SK-N-SH (cell line): ENCODE measurements at places on chromosomes 12 and 14.

- DNase-seq, result no peak
Measured at GRCh38 chr12:95742586-95742985, 48.0 kb downstream of the NTN4 start.

DNA sequence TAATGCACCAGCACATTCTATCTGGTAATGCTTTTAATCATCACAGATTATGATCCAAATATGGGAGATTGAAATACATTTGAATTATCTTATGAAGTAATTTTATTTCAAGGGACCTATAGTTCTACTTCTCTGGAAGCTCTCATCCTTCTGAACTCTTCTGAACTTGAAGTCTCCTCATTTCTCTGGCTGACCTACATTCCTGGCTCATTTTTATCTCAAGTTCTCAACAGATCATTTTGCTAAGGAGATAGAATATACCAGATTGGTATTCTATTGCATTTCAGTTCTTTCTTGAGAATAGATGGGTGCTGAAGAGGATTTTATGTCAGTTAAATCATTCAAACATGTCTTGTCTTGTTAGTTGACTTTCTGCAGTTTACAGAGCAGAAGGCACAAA, 7.9 kb downstream of the HMGA2 start:
- no peak for DNase-seq

- peak; percentile 35 for DNase-seq
Measured at GRCh38 chr12:41189395-41190251, 1.5 kb downstream of the PDZRN4 start.

DNA sequence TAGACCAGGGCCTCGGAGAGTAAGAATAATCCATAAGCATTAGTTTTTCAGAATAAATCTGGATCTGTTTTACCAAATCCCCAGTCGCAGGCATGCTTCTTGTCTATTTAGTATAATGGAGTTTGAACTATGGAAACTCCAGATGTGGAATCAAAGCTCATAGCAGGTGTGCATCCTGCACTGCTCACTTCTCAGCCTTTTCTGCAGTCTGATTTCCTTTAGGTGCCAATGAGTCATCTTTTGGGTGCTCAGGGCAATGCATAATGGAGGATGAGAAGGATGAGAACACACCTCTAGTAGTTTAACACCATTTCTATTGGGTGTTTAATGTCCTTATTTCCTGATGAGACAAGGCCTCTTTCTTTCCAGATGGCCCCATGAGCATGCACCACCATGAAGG, 961.2 kb downstream of the TMEM121 start:
- no peak for DNase-seq

DNA sequence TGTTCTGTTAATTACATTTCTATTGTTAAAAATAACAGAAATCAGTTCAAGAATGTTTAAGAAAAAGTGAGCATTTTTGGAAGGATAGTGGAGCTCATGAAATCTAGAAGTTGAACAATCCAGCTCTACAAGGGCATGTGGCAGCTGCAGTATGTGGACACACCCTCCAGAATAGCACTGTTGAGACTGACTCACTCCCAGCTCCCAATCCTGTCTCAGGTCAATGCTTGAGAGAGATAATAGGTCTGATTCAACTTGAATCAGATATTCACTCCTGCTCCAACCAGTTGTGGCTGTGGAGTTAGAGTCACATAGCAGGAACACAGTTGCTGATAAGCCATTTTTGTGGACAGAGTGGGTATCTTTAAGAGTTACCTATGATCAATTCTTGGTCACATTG, 113.0 kb upstream of the NTF3 start:
- no peak for DNase-seq

- DNase-seq, result no peak
Measured at GRCh38 chr12:68452078-68452715, 120.0 kb upstream of the MDM1 start.

DNA sequence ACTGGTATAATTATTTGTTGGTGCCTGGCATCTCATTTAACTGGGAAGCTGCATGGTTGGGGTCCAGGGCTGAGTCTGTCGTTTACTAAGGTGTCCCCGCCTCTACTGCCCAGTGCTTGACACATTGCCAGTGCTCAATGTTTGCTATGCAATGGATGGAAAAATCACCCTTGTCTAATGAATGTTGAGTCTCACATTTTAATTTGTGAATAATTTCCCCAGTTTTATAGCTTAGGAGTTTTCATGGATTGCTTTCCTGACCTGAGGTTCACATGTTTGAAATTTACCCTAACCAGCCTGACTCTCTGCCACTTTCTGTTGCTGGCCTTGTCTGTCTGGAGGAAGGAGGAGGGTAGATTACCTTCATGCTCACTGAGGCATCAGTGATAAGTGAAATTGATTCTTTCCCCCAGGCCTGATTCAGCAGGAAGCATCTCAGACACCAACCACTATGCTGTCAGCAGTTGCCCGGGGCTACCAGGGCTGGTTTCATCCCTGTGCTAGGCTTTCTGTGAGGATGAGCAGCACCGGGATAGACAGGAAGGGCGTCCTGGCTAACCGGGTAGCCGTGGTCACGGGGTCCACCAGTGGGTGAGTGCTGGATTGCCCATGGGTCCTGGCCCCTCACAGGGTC, 2.4 kb downstream of the DHRS2 start:
- DNase-seq, result peak; percentile 36

DNA sequence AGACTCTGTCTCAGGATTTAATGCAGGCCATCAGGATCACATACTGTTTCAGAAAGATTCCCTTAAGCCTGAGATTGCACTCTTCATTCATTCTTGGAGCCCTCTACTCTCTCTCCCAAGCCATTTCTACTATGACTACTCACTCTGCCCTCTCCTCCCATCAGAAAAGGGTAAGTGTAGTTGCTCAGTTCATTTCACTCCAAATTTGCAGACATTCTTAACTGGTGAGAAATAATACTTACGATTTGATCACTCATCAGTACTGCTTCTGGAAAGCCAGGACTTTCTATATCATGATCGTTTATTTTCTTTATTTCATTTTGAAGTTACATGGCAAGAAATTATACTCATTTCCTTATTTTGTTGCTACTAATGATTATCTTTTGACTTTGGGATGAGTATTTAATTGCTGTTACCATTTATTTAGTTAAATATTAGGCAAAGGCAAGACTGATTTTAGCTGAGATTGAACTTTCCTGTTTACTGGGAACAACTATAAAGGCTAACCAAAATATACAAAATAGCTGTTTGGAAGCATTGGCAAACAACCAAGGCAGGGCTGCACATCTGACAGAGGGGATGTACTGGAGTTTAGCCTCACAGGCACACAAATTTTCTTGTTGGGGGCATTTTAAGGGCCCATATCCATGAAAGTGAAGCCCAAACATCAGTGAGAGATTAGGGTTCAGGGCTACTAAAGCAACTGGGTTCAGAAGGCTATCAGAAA, 4.1 kb upstream of the RERG start:
- no peak for DNase-seq

GRCh38 chr12:95804291-95804690, 13.7 kb upstream of the NTN4 start:
- DNase-seq, result no peak

DNA sequence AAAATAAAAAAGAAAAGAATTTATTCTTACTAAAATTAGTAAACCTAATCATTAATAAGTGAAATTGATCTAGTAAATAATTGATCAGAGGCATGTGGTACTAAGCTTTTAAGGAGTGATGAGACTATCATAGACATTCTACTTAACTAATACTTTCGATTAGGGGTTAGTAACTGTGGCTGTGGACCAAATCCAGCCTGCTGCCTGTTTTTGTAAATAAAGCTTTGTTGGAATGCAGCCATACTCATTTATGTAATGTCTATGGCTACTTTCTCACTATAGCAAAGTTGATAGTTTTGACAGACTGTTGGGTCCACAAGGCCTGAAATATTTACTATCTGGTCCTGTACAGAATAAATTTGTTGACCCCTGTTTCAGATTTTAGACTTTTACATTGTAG, 63.2 kb downstream of the PLEKHA5 start:
- DNase-seq, result no peak

DNA sequence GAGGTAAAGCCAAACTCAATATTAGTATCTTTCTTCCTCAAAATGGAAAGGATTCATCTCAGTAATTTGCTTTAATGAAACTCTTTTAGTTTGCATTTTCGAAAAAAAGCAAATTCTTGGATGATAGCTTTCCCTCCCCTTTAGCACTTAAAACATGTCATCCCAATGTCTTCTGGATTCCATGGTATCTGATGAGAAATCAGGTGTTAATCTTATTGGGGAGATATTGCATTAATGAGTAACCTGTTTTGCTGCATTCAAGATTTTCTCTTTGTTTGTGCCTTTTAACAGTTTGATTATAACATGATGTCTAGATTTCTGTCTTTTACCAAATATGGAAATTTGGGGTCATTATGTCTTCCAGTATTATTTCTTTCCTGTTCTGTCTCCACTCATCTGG, 405.1 kb upstream of the FOXG1 start:
- no peak for DNase-seq

- no peak for DNase-seq
Measured at GRCh38 chr14:72023128-72024042, 91.2 kb downstream of the RGS6 start.

DNA sequence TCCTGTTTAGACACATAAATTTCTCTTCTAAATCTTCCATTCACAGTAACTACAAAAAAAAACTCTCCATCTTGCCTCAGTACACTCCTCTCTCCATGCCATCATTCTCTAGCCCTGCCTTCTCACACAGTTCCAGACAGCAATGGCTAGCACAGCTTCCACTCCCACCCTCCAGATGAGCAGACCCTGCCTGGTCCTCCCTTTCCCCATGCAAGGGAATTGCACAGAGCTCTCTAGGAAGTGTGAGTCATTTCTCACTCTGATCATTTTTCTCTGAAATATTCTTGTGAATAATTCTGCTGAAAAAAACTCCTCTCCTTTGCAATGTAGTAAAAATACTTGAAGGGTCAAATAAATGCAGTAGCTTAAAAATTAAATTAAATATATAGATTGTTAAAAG, 170.6 kb downstream of the BMP4 start:
- no peak for DNase-seq

GRCh38 chr12:109711596-109712461, 1.8 kb upstream of the FAM222A start:
- no peak for DNase-seq

GRCh38 chr12:7581625-7582024, 78.0 kb upstream of the CD163 start:
- DNase-seq, result no peak

DNA sequence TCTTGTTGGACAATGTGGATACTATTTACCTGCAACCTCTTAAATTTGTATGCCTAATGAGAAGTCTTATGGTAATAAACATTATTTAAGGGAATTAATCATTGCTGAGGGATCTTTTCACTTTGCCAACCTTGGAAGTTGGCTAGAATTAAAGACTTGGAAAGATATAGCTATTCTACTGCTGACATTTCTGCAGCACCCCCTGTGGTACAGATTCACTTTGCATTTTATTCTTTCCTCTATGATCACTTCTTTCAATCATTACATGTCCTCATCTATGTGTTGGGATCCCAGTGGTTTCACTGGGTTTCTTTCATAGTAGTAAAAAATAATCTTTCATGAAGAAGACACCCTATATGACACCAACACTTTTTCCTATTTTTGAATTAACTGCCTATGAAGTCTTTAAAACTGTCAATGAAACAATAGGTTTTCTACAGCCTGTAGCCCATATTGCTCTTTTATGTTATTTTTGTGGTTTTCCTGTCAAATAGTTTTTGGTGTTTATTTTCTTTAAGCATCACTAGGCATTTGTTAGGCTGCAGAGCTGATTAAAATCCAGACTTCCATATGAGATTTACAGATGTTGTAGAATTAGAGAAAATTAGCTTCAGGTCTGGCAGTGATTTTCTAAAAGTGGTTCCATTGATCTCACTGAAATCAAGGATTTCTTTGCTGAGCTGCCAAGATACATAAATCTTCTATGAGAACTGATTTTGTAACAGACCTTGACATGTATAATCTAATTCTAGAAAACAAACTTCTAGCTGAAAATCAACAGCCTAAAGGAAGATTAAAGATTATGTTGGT, 256.1 kb downstream of the NAV3 start:
- peak; percentile 44 for DNase-seq

- DNase-seq, result no peak
Measured at GRCh38 chr12:53070877-53071492, 8.2 kb downstream of the SPRYD3 start.

GRCh38 chr12:121795034-121795968, 1.8 kb upstream of the RHOF start:
- DNase-seq, result peak; percentile 86

DNA sequence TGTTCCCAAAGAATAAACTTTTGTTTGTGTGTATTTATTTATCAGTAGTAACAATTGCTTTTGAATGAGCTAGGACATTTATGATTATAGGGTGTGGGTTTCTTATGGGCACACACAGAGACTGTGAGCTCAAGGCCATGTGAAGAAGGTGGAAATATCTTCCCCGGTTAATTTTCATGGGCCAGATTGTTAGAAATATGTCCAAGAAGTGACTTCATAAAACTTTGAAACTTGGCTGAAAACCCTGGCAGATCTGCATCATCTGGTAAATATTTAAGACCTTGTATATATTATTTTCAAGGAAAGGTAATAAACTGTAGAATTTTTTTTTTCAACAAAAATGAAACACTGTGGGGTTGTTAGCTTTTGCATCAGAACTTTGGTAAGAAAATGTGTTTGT, 53.5 kb upstream of the RNU6-8 start:
- DNase-seq, result no peak

DNA sequence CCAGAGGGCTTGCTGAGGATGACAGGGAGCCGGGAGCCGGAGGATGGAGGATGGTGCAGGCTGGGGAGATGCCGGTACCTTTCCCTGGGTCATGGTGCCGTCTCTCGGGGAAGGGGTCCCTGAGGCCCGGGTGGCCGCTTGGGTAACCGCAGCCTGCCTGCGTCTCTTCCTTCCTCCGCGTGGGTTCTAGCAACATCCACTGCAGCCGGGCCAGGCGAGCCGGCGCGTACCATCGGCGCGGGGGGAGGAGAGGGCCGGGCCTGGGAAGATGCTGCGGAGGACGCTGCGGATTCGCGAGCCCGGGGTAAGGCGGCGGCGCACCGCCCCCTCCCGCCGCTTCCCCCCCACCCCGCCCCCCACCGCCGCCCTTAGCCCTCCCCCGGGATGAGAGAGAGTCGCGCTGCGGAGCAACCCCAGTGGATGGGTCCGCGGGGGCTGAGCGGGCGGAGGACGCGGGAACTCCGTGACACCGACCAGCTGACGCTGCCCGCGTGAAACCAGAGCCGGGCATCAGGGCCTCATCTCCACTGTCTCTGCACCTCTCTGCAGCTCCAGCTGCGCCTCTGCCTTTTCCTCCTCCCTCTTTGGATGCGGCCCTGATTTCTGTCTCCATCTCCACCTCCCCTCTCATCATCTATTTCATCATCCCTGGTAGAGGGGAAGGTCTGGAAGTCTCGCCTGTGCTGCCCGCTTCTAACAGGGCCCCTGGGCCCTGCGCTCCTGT, at the start of gene FAIM2:
TSS of gene FAIM2 (minus strand) at position 201 of the 724 bp plus-strand sequence. CDS start at position 93, 108 bp downstream.
- DNase-seq, result peak; percentile 92
